ENCODE measurements at places on chromosomes 16 and 17. TPM values are rescaled to one million over a fixed set of nuclear protein-coding genes. Genes with fewer than 3 reads are reported as not detected.

DNA sequence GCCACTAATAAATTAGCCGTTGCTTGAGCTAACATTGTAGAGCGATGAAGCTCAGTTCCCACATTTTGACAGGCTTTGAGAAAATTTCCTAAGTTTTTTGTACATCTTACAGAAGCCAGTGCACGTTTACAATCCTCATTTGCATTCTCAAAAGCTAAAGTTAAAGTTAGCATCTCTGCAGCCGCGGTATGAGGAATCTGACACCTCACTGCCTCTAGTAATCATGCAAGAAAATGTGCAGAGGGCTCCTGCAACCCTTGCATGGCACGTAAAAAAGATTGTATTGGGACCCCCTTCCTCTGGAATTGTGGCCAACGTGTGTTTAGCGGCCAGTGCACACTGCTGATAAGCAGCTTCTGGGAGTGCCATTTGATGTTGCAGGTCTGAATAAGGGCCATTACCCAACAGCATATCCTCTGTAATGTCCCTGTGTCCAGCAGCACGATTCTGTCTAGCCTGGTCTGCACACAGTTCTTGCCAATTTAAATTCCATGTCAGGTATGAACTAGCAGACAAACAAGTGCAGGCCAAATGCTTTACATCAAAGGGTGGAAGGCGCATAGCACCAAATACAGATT is 12.4 kb upstream of the ZNF689 start:
- no peak for DNase-seq
- H3K4me3 ChIP-seq, result no peak overlapping the region

DNA sequence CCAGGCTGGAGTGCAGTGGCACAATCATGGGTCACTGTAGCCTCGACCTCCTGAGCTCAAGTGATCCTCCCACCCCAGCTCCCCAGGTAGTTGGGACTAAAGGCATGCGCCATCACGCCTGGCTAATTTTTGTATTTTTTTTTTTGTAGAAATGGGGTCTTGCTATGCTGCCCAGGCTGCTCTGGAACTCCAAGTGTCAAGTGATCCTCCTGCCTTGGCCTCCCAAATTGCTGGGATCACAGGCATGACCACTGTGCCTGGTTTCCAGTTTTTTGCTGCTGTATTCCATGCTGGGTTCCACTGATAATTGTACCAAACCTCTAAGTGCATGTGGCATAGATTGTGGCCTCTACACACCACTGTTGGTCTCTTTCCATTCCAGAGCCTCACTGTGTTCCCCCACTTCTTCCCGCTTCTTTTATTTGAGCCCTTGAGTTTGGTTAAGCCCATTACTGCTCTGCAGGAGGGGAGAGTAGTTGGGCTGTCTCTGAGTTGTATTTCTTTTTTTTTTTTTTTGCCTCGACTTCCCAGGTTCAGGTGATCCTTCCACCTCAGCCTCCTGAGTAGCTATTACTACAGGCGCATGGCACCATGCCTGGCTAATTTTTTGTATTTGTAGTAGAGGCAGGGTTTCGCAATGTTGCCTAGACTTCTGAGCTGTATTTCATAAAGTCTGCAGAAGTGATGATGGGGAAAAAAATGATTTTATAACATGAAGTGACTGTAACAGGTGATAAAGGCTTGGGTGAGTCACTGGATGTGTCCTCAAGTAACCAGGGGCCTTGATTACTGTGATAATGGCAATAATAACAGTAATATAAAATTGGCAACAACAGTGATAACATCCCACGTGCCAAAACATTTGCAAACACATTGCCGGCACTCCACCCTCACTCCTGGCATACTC is 30.0 kb downstream of the EEF2K start:
- H3K4me3 ChIP-seq, result no peak overlapping the region
- DNase-seq, result no peak
- no peaks in the 10 kb centered on the region for H3K36me3 ChIP-seq
- peaks cover 3% of the 10 kb centered on the region for H3K4me1 ChIP-seq

KRTAP2-2 gene
- polyA plus RNA-seq, result not detected

KRT39 gene
- polyA plus RNA-seq, result not detected

GRCh38 chr17:78341559-78342448 is 18.1 kb downstream of the SOCS3 start:
- H3K27me3 ChIP-seq, result no peaks in the 10 kb centered on the region
- H3K4me1 ChIP-seq, result peaks cover 41% of the 10 kb centered on the region
- no peaks in the 10 kb centered on the region for H3K36me3 ChIP-seq
- DNase-seq, result peak; percentile 84

Measured in lung (tissue), 17 donors.